ENCODE measurements at places on chromosomes 2 and 18.
A peak's percentile ranks its signal among the peaks of the same experiment; 100 is the strongest.

DNA sequence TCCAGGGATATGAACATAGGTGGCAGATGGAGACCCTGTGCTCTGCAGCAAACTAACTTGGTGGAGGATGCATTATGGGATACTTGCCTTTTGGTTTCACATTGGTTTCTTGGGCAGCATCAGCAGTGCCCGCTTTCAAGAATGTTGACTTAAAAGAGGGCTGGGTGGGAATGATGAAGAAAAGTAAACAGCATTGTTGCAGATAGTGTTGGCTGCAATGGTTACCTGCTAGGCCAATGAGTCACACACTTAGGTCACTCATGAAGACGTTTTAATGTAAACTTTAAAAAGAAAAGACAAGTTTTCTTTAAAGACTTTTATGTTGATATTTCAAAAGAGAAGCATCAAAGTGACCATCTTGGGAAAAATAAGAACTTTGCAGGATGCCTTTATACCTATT, 26.1 kb upstream of the FAM237A start:
- DNase-seq = peak; percentile 2

DNA sequence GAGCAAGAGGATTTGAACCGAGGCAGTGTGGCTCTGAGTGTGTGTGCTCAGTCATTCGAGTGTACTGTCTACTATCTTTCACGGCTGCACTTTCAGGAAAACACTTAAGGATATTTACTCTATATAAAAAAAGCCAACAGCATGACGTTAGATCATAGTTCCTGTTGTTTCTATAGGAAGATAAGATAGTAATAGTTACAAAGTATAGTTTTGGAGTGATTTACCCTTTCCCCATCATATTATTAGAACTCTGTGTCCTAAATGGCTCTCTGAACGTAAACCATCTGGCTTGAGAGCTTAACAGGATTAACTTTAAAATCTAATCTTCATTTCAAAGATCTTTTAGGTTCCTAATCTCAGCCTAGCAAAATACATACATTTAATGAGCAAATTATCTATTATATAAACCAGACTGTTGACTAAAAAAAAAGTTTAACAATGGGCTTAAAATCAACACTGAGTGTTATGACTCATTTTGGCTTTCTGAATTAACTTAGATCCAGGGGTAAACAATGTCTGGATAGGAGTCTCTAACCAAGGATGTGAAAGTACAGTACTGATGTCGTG, 150.3 kb upstream of the DNMT3A start:
- peak; percentile 62 for DNase-seq

DNA sequence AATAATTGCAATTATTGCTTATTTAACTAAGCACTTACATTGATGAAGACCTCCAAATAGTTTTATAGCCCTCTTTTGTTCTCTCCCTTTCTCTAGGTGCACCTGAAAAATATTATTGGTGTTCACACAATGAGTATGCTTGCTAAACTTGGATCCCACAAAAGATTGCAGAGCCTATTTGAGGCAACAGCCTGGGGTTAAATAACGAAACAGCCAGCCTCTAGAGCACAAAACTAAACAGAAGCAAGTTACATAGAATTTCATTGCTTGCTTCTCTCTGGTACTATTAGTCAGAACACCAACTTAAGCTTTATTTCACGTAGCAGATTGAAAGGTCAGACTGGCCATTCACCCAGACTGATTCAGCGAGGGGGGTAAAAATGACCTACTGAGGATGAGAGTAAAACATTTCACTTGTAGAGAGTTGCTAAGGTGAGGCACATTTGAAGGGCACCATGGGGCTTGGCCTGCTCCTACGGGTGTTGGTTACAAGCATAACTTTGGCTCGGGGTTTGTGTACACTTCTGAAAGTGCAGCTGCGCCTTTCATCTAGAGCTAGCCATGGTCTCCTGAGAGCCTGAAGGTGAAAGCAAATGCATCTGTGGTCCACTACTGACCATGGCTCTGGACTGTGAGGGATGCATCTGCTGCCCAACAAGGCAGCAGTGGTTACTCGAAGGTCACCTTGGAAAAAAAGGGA, 225.1 kb upstream of the LRRTM1 start:
- DNase-seq = no peak

- peak; percentile 71 for DNase-seq
These were observed 385.0 kb upstream of the KLHL29 start for GRCh38 chr2:22999951-23000350.

GRCh38 chr18:63374540-63374939, 7.5 kb upstream of the KDSR start:
- peak; percentile 41 for DNase-seq

- peak; percentile 59 for DNase-seq
These were observed 289.4 kb downstream of the ZEB2 start for GRCh38 chr2:144230448-144231085.

- peak; percentile 51 for DNase-seq
These were observed 8.0 kb downstream of the TMBIM1 start for GRCh38 chr2:218284106-218284811.

- DNase-seq = no peak
These were observed 135.5 kb downstream of the NCKAP5 start for GRCh38 chr2:133432778-133433177.
